ENCODE measurements at places on chromosomes 7 and 10.

DNA sequence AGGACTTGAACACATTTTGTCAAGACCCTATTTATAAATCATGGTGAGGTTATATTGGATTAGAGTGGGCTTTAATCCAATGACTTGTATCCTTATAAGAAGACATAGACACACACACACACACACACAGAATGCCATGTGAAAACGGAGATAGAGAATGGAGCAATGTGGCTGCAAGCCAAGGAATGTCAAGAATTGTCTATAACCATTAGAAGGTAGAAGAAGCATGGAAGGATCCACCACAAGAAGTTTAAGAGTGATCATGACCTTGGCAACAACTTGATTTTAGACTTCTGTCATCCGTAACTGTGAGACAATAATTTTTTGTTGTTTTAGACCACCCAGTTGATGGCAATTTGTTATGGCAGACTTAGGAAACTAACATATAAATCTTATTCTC, 514.2 kb downstream of the TFEC start:
- no peak for DNase-seq

GRCh38 chr7:45812946-45813345, 59.9 kb downstream of the CCDC201 start:
- no peak for DNase-seq

DNA sequence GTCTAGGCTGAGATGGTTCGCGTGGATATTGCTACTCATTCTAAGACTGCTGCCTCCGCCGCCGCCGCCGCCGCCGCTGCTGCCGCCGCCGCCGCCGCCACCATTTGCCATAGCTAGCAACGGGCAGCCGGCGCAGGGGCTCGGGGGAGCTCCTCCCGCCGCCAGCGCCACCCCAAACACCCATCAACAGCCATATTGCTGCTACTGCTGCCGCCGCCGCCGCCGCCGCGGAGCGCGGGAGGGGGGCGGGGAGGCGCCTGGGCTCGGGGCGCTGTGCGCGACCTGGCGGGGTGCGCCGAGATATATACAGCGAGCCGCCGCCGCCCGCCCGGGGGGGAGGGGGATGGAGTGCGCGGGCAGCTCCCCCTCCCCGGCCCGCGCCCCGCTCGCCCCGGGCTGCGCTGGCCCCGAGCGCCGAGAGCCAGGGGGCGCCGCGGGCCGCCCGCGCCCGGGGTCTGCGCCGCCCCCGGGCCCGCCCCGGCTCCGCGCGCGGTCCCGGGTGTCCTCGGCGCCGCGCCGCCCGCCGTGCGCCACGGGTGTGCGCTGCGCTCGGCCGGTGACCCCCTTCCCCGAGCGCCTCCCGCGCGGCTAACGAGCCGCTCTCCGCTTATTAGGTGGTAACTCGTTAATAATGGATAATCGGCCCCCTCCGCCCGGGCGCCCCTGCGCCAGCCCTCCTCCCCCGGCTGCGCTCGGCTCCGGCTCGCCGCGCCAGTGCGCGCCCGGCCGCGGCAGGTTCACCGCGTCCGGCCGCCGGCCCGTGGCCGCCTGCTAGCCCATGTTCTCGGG, at the start of gene KCNMA1:
TSS of gene KCNMA1 (minus strand) at position 277 of the 789 bp plus-strand sequence.
- no peak for DNase-seq

DNA sequence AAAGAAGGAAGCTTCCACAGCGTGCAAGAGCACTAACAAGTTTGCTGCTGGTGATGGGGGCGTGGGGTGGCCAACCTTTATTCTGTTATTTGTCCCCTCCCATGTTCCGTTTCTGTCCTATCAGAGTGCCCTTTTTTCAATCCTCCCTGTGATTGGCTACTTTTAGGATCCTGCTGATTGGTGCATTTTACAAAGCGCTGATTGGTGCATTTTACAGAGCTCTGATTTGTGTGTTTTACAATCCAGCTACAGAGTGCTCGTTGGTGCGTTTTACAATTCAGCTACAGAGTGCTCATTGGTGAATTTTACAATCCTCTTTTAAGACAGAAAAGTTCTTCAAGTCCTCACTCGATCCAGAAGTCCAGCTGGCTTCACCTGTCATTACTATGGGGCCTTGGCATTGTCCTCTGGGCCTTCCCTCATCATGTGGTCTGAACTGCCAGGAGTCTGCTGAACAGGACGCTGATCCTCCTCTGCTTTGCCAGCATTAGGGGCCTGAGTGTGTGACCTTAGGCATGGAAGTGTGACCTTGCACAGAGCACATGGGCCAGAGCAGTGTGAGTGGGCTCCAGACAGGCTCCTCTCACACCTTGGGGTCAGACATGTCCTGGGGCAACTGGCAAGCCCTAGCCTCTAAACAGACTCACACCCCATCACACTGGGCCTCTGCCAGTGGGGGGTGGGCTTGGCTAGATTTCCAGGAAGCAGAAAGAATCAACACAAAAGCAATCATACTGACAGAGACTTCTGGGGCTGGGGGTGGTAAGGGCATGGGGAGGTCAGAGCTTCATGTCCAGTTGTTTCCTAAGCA, 167.4 kb downstream of the PTPN20 start:
- no peak for DNase-seq

- DNase-seq, result peak; percentile 26
Observed at GRCh38 chr10:96910488-96911395, 78.6 kb downstream of the LCOR start.

GRCh38 chr7:141072548-141073172, 1.2 kb upstream of the TMEM178B start:
- DNase-seq, result no peak

DNA sequence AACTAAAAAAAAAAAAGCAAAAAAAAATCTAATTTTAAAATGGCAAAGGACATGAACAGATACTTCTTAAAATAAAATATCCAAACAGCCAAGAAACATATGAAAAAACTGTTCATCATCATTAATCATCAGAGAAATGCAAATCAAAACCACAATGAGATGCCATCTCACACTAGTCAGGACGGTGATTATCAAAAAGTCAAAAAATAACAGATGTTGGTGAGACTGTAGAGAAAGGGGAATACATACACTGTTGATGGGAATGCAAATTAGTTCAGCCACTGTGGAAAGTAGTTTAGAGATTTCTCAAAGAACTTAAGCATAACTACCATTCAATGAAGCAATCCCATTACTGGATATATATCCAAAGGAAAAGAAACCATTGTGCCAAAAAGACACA, 30.2 kb downstream of the COBL start:
- no peak for DNase-seq

GRCh38 chr10:123970927-123971286, 79.3 kb upstream of the CPXM2 start:
- no peak for DNase-seq

- peak; percentile 80 for DNase-seq
Observed at GRCh38 chr10:100046021-100046486, 35.6 kb downstream of the CPN1 start.

- peak; percentile 39 for DNase-seq
Observed at GRCh38 chr7:151381348-151382078, 28.3 kb downstream of the WDR86 start.

DNA sequence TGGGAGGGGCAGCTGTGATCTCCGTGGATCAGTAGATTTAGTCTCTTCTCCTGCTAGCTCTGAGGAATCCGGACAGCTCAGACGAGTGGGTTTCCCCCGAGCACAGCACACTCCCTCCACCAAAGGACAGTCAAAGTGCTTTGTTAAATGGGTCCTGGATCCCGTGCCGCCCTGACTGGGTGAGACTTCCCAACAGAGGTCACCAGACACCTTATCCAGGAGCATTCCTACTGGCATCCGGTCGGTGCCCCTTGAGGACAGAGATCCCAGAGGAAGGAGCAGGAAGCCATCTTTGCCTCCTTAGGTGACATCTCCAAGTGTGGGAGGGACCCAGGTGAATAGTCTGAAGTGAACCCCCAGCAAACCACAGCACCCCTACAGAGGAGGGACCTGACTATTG, 1148.9 kb downstream of the CNTNAP2 start:
- DNase-seq, result no peak

GRCh38 chr7:43460733-43461348, 122.1 kb upstream of the STK17A start:
- DNase-seq, result no peak

DNA sequence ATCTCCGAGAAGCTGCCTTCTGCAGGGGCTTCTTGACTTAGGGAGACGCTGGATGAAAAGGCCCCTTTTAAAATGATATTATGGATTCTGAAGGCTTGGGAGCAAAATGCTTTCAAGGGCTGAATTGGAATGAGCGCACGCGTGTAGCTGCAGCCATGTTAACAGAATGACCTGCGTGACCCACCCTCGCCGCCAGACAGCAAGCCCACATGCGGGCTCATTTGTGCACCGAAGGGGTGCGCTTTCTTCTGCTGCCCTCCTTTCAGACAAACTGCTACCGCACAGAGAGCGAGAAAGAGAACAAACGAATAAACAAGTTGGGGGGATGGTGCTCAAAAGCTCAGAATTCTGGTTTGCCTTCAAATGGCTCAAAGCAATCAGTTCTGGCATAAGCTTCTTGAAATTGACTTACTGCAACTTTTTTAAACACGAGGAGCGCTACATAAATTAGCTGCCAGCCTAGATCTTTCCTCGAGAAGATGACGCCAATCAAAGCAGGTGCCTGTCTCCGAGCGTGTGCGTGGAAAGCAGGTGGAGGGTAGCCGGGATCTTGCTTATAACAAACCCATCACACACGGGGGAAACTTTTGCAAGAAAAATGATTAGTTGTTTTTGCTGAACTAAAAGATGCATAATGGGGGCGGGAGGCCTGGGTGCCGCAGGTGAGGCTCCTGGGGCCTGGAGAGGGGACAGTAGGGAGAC, 268.4 kb downstream of the MAD1L1 start:
- no peak for DNase-seq

GRCh38 chr7:18030758-18031157, 3.1 kb upstream of the PRPS1L1 start:
- no peak for DNase-seq

- DNase-seq, result no peak
Observed at GRCh38 chr7:101598986-101599771, 29.9 kb downstream of the MYL10 start.

DNA sequence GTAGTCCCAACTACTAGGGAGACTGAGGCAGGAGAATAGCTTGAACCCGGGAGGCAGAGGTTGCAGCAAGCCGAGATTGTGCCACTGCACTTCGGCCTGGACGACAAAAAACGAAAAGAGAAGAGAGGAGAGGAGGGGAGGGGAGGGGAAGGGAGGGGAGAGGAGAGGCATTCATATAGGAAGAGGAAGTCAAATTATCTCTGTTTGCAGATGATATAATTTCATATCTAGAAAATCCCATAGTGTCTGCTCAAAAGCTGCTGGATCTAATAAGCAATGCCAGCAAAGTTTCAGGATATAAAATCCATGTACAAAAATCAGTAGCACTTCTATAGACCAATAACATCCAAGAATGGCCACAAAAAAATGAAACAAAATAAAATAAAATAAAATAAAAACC, 120.3 kb downstream of the LMBR1 start:
- no peak for DNase-seq

DNA sequence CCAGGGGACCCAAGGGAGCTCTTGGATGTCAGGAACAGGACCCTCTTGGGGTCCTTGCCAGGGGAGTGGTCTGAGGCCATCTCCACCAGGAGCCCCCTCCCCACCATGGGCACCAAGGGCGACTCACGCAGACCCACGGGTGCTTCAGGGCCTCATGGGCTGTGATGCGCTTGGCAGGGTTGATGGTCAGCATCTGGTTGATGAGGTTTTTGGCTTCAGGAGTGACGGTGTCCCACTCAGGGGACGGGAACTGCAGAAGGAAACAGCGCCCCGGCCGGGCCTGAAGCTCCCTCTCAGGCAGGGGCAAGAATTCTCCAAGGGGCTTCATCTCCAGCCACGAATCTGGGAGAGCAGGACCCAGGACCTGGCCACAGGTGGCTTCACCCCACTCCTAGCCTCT, 41.3 kb downstream of the YKT6 start:
- no peak for DNase-seq

- DNase-seq, result no peak
Observed at GRCh38 chr10:59173414-59173813, 3.0 kb upstream of the PHYHIPL start.

DNA sequence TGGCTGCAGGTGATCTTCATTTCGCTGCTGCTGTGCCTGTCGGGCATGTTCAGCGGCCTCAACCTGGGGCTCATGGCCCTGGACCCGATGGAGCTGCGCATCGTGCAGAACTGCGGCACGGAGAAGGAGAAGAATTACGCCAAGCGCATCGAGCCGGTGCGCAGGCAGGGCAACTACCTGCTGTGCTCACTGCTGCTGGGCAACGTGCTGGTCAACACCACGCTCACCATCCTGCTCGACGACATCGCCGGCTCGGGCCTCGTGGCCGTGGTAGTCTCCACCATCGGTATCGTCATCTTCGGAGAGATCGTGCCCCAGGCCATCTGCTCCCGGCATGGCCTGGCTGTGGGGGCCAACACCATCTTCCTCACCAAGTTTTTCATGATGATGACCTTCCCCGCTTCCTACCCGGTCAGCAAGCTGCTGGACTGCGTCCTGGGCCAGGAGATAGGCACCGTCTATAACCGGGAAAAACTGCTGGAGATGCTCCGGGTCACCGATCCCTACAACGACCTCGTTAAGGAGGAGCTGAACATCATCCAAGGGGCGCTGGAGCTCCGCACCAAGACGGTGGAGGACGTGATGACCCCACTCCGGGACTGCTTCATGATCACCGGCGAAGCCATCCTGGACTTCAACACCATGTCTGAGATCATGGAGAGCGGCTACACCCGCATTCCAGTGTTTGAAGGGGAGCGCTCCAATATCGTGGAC, 1.3 kb downstream of the CNNM2 start:
- DNase-seq, result no peak

DNA sequence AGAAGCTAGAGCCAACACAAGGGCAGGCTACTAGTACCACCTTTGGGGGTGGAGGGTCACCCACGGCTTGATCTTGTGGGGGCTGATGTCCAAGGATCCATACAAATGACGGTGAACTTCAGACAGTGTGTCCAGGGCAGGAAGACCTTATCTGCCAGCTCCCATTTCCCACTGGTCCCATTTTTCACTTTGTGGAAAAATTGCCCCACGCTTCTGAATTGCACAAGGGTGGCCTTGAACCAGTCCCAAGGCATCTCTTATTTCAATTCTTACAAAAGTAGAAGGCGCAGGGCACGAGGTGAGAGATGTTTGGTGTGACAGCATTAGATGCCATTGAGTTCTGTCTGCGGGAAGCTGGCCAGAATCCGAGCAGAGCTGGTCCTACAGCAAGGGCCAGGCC, 252.7 kb upstream of the CELF2 start:
- DNase-seq, result no peak

DNA sequence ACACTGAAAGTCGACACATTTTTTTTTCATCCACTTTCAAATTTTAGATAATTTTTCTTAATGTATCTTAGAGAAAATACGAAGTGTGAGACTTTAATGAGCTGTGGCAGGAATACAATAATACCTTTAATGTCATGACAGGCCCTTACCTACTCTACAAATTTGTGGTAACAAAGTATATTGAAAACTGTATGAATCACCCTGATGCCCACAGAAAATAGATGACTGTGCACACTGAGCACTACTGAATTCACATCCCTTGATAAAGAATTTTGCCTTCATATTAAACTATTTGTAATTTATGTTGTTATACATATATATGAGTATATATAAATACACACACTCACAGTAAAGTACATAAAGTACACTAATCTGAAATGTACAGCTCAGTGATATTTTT, 51.7 kb downstream of the AKR1D1 start:
- no peak for DNase-seq

GRCh38 chr10:98436704-98437103, 10.0 kb downstream of the HPS1 start:
- DNase-seq, result no peak

- DNase-seq, result no peak
Observed at GRCh38 chr10:116715341-116715740, 27.0 kb downstream of the HSPA12A start.
